ENCODE measurements at places on chromosomes 12 and 14.

- DNase-seq, result no peak
Measured at GRCh38 chr12:19030603-19031002, 98.9 kb upstream of the PLEKHA5 start.

DNA sequence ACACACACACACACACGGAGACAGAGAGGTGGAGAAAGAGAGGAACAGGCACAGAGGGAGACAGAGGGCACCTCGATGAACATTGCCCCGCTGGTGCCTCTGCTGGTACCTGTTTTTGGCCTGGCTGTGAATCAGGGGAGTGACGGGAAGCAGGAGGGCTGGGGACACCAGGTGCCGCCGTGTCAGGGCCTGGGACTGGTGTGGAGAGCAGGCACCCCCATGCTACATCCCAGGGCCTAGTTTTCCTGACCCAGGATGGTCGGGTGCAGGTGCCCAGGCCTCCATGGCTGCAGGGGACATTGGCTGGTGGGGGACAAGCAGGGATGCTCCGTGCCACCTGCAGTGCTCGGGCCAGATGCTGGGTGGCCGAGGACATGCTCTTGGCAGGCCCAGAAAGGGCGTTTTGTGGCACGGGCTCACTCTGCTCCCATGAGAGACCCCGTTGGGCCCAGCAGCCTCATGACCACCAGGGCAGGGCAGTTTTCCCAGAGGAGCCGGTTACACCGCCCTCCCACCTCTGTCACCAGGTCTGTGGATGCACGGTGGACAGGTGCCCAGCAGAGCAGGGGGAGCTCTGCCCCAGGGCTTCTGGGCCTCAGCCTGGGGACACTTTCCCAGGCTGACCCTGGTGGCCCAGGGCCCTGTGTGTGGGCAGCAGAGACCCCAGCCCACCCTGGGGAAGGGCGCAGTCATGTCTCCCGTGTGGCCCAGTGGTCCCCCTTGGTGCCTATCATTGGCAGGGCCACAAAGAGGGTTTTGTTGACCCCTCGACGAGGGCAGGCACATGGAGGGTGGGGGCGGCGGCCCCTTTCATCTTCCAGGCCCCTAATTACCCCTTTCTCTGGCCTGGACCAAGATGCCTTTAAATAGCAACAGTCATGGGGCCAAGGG is 207.5 kb upstream of the RTL1 start:
- no peak for DNase-seq

DNA sequence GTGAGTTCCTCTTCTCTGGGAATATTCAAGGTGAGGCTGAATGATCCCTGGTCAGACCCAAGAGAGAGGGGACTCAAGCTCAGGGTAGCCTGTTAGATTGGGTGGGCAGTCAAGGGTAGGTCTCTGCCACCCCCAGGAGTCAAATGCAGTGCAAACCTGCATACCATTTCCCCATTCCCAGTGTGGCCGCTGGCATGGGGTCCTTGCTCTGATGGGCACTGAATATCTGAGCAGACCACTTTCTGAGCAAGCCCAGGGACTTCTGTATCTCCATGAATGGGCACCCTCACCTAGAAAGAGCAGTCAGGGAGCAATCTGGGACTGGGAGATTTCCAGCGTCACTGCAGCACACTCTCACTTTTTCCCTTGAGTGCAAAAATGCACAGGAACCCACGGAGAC is 573.7 kb downstream of the BCL11B start:
- DNase-seq, result no peak

- DNase-seq, result no peak
Measured at GRCh38 chr14:89303456-89304435, 113.3 kb downstream of the FOXN3 start.

GRCh38 chr12:77062396-77062795 is 3.0 kb downstream of the E2F7 start:
- DNase-seq, result no peak

GRCh38 chr14:103854822-103855733 is 7.7 kb upstream of the PPP1R13B start:
- DNase-seq, result no peak

DNA sequence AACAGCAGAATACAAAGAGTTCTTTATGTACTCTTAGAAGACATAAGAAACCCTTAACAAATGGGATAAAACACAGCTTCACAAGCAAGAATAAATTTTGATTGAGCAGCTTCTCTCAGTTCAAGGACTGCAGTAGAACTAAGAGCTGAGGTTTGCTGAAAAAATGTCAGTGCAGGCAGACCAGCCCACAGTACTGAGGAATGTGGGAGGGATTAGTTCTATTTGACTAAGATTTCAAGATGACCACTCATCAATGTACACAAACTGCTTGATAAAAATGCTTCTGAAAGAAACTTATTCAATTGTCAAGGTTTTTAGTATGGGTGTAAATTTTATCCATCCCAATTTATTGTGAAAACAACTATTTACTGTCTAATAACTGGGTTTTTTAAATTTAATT is 138.4 kb downstream of the SEC23A start:
- no peak for DNase-seq

- DNase-seq, result no peak
Measured at GRCh38 chr12:12008232-12008850, 62.4 kb upstream of the BCL2L14 start.

GRCh38 chr12:53626702-53627169 is 554 bp upstream of the ATF7 start:
- no peak for DNase-seq

- no peak for DNase-seq
Measured at GRCh38 chr14:52351233-52352060, 37.3 kb downstream of the PTGER2 start.

- no peak for DNase-seq
Measured at GRCh38 chr12:79143803-79144202, 279.2 kb downstream of the SYT1 start.

DNA sequence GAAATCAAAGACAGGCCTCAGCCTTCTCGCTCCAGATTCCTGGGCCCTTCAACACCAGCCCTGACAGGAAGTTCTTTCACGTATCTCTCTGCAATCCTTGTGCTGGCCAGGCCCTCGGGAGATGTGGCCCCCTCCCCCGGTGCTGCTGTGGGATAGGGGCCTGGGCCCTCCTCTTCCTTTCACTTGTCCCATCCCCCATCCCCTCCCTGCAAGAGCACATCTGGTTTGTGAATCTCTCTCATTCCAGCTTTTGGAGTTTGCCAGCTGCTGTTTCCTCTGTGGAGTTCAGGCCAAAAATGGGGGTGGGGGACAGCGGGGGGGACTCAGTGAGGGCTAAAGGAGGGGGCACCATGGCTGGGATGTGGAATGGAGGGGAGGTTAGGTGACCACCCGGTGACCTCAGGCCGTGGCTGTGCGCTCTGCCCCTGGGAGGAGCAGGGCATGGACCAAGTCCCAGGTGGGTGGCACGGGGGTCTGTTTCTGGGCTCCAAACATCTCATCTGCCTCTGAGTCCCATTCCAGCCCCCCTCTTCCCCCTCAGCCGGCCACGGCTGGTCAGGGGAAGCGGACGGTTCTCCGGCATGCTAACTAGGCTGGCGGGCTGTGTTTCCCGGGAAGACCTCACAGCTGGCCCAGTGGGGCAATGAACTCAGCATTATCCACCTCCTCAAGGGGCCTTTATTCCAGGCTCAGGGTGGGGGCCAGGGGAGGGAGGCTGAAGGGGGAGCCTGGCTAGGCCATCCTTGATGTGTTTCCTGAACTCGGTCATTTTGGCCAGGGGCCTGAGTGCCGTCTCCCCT is 7.4 kb downstream of the LRP1 start:
- no peak for DNase-seq

DNA sequence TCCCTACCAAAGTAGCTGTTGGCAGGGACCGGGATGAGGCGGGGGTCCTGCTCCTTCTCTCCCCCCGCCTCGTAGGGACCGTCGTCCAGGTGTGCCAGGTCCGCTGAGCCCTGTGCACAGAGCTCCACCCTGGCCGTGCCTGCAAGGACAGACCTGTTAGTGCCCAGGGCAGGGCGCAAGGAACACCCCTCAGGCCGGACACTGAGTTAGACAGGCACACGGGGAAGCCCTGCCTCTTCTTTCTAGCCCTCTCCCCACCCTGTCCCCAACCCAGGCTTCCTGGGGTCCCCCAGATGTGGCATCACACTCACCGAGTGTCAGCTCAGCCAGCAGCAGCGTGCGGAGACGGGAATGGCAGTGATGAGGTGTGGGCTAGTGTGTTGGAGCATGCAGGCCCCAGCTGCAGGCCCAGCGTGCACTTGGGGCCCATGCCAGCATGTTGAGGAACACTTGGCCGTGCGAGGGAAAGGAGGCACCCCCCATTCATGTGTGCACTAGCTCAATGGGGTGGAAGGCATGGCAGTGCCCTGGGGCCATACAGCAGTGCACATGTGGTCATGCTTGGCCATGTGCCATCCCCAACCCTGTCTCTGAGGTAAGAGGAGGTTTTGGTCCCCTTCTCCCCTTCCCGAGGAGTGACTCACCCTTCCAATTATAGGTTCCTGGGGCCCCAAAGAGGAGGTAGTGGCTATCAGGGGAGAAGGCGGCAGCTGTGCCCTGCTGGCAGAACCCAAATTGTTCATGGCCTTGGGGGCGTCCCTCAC is 7.3 kb downstream of the ITGA7 start:
- DNase-seq, result no peak

- DNase-seq, result no peak
Measured at GRCh38 chr12:42812086-42812485, 222.5 kb upstream of the PRICKLE1 start.

GRCh38 chr12:47938093-47938492 is 25.3 kb upstream of the TMEM106C start:
- DNase-seq, result no peak

DNA sequence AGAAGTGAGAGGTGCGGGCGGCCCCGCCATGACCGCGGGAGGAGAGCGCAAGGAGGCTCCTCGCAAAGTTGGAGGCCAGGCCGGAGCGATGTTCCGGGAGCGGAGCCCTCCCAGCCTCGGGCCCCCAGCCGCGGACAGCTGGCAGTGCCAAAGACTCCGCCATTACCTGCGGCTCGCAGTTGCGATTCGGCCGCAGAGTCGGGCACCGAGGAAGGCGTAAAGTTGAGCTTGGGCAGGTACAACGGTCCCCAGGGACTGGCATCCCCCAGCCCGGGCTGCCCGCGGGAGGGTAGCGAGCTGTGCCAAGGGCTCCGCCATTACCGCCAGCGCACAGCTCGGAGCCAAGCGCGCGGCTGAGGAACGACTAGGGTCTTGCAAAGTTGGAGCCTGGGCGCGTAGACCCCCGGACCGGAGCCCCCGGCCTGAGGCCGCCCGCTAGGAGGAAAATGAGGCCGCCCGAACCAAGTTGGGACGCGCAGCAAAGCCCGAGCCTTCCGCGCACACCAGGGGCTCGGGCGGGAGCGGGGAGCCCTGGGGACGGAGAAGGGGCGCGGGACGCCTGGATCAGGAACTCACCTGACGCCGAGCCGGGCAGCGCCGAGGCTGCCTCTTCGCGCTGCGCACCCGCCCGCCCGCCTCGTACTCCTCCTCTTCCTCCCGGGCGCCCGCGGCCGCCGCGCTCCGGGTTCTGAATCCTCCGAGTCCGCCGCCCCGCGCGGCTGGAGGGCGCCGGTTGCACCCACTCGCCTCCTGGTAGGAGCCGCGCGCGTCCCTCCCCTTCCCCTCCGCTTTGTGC is 677 bp downstream of the NOS1 start:
- DNase-seq, result no peak

- DNase-seq, result no peak
Measured at GRCh38 chr12:13592063-13592942, 389.1 kb downstream of the GRIN2B start.

DNA sequence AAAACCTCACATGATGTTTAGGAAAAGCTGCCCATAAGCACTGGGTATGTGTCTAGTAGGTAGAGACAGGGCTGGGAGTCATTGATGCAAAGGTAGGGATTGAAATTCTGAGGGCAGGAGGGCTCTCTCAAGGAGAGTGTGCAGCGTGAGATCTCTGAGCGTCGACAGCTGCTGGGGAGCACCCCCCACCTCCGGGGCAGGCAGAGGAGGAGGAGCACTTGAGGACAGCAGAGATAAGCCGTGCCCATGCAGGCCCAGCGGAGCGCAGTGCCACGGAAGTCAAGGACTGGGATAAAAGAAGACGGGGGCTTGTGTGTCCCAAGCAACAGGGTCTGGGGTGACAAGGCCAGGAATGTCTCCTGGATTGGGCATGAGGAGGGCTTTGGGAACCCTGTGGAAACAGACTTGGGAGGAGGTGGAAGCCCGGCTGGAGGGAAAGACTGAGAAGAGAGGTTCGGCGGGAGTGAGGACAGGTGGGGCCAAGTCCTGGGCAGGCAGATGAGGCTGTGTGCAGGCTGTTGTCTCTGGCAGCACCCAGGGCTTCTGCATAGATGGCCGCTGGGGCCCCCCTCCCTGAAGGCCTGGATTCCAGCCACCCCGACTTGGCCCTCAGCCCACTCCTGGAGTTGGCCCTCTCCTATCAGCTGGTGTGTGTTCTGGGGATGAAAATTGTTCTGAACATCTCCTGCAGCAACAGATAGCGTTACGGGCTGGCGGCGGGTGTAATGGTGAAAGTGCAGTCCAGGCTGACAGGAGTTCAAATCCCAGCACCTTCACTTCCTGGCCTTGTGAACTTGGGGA is 1.9 kb downstream of the CACNA2D4 start:
- no peak for DNase-seq

GRCh38 chr12:6872073-6873048 is 742 bp downstream of the SPSB2 start:
- DNase-seq, result peak; percentile 67

DNA sequence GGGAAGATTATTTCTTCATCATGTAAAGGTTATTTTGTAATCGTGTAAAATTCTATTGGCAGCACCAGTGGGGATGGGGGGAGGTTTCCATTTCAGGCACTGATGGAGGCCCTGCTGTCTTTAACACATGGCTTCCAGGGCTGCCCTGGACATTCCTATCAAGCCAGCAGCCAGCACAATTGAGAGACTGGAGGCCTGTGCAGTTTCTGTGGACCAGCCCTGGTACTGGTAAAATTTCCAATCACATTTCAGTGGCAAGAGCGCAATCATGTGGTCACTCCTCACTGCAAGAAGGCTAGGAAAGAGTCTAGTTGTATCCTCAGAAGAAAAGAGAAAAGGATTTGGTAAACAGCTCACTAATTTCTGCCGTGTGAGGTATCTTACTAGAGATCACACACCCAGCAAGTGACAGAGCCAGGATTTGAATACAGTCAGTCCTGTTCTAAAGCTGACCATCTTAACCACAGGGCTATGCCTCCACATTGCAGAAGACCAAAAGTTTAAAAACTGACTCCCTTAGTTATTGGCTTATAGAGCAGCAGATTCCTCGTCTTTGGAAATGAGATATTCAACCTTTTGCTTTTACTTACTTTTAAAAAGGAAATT is 179.4 kb upstream of the ARHGAP5 start:
- DNase-seq, result no peak

- no peak for DNase-seq
Measured at GRCh38 chr14:75650253-75651058, 10.2 kb downstream of the ERG28 start.

GRCh38 chr14:100134586-100134985 is 24.9 kb downstream of the DEGS2 start:
- no peak for DNase-seq

DNA sequence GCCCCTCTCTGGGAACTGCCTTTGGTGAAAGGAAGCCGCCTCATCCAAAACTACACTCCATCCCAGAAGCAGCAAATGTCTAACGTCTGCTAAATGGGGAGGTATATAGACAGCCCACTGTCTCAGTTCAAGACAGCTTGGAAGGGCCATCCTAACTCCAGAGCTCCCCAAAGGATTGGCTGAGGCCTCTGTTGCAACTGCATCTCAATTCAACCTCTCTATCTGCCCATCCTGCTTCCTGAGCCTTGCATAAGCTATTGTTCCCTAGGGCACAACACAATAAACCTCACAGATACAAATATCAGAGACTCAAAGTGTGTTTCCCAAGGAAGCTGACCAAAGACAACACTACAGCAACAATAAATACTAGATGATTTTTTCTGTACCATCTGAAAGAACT is 495.2 kb upstream of the SOX5 start:
- DNase-seq, result no peak

- peak; percentile 2 for DNase-seq
Measured at GRCh38 chr12:43882578-43883178, 46.8 kb downstream of the TMEM117 start.
